ENCODE measurements at places on chromosomes 11 and 22.

- no peak for DNase-seq
Measured at GRCh38 chr11:78259777-78260487, 71.2 kb downstream of the USP35 start.

- no peak for DNase-seq
Measured at GRCh38 chr11:114027391-114027790, 32.1 kb upstream of the ZBTB16 start.

- DNase-seq: no peak
Measured at GRCh38 chr22:45934659-45935341, 42.2 kb downstream of the WNT7B start.

- DNase-seq: no peak
Measured at GRCh38 chr11:27487706-27488105, 15.1 kb upstream of the LGR4 start.

DNA sequence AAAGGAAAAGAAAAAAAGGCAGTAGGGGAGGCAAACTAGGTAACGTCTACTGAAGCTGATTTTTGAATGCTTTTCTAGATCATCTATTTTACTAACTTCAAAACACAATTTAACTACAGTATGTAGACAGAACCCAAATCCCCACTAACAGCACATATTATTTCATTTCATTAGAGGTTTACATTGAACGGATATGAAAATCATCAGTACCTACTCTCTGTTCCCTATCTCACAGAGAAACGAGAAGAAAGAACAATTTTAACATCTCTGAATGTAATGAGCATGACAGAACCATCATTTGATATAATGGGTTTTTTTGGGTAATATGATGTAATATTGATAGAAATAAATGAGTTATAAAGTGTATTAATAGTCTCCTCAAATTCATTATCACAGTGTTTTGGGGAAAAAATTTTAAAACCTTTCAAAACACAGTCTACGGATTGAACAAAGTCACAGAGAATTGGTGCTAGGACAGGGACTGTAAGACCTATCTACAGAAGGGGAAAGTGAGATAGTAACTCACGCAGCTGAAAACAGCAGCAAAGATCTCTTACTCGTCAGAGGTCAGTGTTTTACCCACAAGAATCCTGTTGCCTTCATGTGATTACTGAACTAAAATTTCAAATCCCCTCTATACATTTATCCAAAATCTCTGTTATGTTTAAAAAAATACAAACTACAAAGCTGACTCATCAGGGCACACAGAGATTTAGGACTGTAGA, 77.3 kb downstream of the ZBTB44 start:
- no peak for DNase-seq

DNA sequence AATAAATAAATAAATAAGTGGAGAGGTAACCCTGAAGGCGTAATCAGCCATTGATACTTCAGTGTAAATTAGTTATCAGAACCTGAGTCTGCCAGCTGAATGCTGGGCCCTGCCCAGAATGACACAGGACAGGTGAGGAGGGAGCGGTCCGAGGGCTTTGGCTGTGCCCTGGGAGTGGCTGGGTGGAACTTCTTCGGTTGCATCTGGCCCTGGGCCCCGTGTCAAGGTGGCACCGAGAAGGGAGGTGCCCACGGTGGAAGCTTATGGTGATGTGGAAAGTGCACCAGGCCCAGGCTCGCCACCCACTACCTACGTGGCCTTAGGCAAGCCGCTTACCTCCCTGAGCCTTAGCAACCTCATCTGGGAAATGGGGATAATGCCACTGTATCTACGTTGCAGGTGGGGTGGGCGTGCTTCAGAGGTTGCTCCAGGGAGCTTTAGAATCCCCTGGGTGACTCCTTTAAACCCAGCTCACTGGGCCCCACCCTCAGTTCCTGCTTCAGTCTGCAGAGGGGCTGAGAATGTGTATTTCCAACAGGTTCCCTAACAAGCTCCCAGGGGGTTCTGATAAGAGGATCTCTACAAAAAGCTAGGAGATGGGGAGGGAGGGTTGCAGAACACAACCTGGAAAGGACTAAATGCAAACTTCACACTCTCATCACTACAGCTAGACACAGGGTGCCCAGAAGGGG, 38.8 kb downstream of the TXN2 start:
- no peak for DNase-seq

DNA sequence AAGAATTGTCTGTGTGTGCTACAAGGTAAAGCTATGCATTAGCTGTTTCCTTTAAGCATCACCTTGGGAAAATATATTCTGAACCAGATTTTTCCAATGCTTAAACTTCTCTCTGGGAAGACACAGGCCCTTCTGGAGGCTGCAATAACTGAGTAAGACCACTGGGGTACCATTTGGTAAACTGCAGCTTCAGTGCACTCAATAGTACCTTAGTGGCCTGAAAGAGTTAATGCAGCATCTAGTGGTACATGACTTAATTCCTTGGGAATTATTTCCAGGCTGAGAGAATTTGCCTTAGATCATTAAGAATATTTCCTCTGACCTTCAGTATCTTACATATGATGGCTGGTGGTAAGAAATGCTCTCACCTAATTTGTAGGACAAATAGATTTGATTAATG, 727.4 kb downstream of the DLG2 start:
- no peak for DNase-seq

DNA sequence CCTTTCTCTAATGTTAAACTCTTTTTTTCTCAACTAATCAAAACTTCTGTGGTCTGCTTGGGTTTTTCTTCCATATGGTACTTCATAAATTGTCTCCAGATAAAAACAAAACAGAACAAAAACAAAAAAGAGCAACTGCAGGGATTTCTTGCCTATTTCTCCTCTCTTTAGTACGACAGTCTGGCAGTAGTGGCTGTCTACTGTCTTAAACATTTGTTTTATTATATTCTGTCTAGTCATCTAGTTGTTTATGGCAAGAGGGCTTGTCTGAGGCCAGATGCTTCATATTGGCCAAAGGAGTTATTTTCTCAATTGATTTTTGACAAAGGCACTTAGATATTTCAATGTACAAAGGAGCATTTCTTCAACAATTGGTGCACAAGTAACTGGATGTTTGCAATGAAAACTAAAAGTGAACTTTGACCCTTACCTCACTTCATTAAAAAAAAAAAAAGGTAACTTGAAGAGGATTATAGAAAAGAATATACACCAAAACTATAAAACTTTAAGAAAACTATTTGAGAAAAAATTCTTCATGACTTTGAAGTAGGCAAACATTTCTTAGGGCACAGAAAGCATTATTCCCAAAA, 404.2 kb downstream of the LUZP2 start:
- no peak for DNase-seq

GRCh38 chr11:70845591-70846041, 406.8 kb downstream of the SHANK2 start:
- DNase-seq: no peak

- no peak for DNase-seq
Measured at GRCh38 chr11:123258877-123259276, 63.8 kb upstream of the CLMP start.

DNA sequence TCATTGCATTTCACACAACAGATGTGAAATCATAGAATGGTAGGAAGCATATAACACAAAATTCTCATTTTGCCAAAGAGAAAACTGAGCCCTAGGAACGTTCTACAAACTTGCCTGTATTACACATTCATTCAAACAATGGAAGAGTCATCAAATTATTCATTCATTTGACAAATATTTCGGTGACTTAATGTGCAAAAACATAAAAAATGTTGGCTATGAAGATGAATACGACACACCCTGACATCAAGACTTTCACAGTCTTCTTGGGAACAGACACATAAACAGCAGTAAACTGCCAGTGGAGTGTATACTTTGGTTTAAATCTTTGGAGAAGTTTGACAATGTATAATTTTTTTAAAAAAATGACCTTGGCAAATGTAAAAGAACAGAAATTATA, 20.4 kb upstream of the C11orf87 start:
- no peak for DNase-seq

DNA sequence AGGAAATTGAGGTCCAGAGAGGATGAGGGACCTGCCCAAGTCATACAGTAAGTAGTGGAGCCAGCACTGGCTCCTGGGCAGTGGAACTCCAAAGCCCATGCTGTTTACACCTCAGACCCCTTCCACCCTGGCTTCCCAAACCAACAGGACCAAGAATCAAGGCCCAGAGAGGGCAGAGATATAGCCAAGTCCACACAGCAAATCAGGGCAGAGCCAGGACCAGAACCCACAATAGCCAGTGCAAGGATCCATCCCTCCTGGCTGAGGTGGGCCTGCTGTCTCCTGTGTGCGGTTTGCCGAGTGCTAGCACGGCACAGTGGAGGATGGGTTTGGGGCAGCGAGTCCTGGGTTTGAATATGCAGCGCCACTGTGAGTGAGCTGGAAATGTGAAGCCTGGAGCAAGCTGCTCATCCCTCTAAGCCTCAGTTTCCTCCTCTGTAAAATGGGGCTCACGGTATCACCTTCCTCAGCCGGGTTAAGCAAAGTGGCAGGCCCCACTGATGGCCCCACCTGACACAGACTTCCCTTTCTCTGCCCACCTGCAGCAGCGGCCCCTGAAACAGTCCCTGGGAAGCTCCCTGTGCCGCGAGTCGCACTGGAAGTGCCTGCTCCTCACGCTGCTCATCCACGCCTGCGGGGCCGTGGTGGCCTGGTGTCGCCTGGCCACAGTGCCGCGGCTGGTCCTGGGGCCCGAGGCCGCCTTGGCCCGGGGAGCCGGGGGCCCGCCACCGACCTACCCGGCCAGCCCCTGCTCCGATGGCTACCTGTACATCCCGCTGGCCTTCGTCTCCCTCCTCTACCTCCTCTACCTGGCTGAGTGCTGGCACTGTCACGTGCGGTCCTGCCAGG, 2.3 kb downstream of the TMEM151A start:
- no peak for DNase-seq

DNA sequence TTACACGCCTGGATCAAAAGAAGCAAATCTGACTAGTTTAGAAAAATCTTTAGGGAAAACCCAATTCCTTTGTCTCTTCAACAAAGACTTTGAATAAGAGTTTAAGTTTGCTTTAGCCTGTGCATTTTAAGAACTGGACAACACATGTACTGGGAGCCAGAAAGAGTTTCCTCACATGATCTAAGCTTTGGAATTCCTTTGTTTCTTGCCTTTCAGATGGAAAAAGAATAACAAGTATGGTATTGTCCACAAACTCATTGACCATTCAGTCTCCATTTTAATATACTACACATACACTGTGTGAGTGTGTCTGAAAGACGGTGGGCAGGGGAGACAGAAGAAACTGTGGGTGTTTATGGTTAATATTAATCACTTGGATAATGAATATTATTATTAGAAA, 205.6 kb downstream of the MAML2 start:
- DNase-seq: no peak

DNA sequence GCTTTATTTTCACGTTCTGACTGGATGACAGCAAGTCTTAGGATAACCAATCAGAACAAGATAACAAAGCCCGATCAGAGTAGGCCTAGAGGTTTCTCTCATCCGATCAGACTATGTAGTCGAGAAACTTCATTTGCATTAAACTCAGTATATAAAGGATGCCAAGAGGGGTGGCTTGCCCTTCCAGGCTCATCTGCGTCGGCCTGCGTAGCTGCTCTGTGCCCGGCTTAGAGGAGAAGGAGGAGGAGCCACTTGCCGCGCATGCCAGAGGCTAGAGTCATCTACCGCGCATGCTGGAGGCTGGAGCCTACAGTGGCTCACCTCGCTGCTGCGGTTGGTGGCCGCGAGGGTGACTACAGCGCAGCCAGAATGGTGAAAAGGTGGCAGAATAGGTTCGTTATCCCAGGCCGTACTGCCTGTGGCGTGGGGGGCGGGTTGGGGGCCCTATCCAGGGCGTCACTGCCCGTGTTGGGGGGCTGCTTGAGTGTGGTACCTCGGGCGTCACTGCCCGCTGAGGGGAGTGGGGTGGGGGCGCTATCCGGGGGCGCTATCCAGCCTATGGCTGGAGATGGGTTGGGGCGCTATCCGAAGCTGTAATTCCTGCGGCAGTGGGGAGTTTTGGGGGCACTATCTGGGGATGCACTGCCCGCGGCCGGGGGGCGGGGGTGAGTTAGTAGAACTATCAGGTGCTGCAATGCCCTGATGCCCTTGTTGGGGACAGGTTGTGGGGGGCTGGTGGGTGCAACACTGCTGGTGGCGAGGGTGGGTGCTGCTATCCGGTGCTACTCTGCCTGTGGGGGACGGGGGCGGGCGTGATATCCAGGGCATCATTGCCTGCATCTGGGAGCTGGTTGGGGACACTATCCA, at the start of gene RFPL2:
TSS of gene RFPL2 (minus strand) at position 218 of the 867 bp plus-strand sequence. CDS start 2,622 bp downstream, outside the sequence.
- DNase-seq: no peak

- no peak for DNase-seq
Measured at GRCh38 chr11:58641803-58642581, 19.5 kb downstream of the CNTF start.

DNA sequence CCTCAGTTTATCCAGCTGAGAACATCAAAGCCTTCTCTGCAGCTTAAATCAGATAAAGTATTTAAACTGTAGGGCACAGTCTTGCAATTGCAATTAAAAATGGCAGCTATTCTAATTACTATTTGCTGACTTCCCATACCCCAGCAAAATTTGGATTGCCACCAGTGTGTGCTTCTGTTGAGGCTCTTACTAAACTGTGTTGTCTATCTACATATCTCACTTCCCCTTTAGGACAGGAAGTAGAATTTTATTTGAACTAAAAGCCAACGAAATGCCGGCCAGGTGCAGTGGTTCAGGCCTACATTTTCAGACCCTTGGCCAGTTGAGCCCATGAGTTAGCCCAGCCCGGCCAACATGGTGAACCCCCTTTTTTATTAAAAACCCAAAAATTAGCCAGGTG, 7.1 kb downstream of the SAA4 start:
- no peak for DNase-seq

DNA sequence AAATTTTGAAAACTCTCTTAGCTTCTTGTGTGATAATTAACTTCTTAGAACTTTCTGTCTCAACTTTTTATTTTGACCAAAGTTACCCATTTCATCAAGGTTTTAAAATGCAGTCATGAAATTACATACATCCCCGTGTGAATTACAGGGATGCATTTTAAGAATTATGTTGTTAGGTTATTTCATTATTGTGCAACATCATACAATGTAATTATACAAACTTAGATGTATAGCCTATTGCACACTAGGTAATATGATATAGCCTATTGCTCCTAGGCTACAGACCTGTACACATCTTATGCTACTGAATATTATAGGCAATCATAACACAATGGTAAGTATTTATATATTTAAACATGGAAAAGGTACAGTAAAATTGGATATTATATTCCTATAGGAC, 228.1 kb upstream of the C11orf87 start:
- DNase-seq: no peak

DNA sequence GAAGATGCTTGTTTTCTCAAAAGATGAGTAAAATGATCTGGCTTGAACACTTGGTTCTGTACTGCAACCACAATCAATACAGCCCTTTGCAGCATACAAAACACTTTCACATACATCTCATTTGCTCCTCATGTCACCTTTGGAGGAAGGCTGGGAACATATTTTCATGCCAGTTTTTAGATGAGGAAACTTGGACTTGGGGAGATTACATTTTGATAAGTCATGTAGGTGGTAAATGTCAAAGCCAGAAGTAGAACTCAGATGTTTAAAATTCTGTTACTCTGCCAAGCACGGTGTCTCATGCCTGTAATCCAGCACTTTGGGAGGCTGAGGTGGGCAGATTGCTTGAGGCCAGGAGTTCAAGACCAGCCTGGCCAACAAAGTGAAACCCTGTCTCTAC, 121.8 kb downstream of the MICAL2 start:
- no peak for DNase-seq

All from stimulated activated CD4-positive, alpha-beta T cell treated with anti-CD3 and anti-CD28 coated beads, TNF-alpha, amount 100 ng/mL, for 48 hours (primary cell).